ENCODE measurements at places on chromosomes 3 and 15.

GRCh38 chr3:110589341-110589740 is 482.3 kb upstream of the NECTIN3 start:
- DNase-seq: no peak

GRCh38 chr3:137204409-137204808 is 246.6 kb downstream of the IL20RB start:
- DNase-seq: no peak

GRCh38 chr15:93703092-93703739 is 528.1 kb upstream of the MCTP2 start:
- no peak for DNase-seq

DNA sequence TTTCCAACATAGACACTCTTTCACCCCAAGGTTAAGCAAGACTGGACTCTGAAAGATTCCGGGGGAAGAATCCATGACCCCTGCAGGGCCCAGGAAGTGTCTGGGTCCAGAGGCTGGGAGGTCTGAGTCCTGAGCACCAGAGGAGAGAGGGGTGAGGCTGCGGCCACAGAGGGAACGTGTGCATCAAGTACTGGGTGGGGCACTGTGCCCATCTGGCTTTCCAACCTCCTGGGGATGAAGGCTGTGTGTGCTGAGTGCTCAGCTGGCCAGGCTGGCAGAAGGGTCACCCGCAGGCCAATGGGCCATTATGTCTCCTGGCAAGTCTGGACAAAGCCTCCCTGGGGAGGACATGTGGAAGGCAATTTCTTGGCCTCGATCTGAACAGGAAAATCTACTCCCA is 3.3 kb downstream of the CHRNA3 start:
- DNase-seq: no peak

- no peak for DNase-seq
Observed at GRCh38 chr15:70477750-70478250, 285.6 kb downstream of the UACA start.

DNA sequence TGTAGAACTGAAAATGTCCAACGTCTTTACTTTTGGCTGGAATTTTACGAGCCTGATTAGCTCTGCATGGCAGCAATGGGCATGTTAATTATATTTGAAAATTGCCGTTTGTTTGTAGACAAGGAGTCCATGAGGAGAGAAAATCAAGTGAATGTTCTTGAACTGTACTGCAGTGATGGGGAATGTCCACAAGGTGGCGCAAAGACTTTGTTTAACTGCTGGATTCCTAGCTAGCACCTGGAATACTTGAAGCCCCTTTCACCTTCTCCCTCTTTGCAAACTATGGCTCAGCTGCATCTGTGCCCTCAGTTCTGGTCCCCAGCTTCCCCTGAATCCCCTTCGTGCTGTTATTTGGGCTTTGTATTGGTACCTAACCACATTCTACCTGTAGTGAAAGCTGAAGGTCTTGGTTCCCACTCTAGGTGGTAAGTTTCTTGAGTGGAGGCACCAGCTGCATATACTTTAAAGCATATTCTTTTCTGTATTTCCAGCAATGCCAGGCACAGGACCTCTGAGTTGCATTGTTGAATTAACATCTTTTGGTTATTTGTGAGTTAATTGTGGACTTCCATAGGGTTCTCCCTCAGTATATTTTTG is 25.3 kb downstream of the EXOG start:
- peak; percentile 31 for DNase-seq

DNA sequence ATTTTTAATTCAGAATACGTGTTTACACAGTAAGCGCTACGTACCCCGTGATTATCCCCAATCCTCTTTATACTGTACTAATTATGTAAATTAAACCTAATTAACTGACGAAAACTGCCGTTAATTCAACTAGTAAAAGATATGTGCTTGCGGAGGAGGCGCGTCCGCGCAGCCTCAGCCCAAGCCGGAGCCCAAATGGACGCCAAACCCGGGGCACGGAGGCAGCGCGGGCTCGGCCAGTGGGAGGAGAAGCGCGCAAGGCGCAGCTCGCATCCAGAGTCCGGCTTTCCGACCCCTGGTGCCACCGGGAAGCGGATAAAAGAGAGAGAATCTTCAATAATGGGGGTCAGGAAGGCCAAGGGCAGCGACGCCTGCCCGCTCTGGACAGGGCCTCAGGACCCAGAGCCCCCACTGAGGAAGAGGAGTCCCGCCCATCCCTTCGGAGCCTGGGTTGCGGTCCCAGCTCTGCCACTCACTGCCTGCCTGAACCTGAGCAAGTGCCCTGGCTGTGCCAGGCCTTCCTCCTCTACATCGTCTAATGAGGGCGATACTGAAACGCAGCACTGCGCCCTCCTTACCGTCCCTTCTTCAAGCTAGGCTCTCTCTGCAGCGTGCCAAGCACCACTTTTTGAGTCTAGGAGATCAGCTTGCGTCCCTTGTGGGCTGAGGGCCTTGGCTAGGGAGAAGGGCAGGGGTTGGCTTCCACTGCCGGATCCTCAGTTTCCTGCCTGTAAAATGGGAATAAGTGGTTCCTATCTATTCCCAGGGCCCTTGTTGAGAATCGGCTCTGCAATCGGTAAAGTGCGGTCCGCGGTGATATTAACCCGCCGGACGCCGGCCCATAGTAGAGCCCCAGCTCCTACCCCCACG is 5.0 kb upstream of the SKOR1 start:
- no peak for DNase-seq

DNA sequence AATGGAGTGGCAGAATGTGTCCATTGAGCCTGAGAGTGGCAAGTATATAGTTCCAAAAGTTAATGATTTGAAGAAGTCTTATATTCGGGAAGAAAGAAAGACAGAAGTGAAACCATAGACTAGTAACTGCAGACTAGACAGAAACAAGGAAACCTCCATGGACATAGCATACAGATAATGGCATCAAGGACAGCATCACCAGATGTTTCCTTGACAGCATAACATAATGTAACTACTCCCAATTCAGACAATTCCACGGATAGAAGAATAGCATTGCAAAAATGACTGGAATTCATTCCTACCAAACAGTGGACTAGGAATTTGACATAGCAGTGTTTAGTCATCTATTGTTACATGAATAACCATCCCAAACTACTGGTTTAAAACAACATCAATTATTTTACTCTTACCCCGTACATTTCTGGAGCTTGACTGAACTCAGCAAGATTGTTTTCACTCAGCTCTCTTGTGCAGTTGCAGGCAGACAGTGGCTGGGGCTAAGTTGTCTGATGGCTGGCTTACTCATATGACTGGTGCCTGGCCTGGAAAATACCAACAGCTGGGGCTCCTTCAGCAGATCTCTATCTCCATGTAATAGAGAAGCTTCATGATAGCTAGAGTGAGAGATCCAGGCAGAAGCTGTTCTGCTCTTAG is 109.7 kb upstream of the GADL1 start:
- no peak for DNase-seq

- no peak for DNase-seq
Observed at GRCh38 chr3:21020043-21020442, 731.0 kb downstream of the ZNF385D start.

- DNase-seq: no peak
Observed at GRCh38 chr3:140545756-140546155, 132.1 kb upstream of the TRIM42 start.

- no peak for DNase-seq
Observed at GRCh38 chr15:64263567-64263966, 92.4 kb downstream of the CSNK1G1 start.

DNA sequence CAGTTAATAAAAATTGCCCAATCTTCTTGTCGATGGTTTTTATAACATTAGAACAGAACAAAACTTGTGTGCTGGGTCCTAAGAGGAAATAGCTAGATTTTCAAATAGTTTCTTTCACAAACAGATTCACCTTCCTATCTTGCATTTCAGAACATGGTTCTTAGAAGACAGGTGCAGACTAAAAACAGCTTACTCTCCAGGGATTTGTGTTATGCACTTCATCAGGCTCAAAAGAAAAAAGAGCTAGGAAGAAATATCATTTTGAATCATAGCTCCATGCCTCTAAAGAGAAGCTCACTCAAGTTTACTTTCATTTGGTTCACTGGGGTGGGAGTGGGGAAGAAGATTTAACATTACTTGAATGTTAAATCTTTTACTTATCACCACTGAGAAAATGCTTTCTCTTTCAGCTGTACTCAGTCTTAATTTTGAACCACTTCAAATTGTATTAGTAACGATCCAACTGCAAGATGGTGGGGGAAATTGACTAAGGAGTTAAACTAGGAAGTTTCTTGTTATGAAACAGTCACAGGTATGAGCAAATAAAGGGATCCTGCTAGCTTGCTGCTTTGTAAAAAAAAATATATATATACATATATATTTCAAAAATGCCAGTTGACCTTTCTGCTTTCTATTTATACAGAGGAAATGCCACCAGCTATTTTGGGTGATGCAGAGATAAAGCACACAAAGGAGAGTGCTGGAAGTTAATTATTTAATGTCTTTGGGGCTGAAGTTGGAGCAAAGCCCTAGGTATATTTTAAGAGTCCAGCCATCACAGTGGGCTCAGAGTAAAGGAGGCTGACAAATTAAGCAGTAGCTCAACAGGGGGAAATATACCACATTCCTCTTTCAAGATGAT is 28.3 kb upstream of the NUDT16 start:
- DNase-seq: no peak

DNA sequence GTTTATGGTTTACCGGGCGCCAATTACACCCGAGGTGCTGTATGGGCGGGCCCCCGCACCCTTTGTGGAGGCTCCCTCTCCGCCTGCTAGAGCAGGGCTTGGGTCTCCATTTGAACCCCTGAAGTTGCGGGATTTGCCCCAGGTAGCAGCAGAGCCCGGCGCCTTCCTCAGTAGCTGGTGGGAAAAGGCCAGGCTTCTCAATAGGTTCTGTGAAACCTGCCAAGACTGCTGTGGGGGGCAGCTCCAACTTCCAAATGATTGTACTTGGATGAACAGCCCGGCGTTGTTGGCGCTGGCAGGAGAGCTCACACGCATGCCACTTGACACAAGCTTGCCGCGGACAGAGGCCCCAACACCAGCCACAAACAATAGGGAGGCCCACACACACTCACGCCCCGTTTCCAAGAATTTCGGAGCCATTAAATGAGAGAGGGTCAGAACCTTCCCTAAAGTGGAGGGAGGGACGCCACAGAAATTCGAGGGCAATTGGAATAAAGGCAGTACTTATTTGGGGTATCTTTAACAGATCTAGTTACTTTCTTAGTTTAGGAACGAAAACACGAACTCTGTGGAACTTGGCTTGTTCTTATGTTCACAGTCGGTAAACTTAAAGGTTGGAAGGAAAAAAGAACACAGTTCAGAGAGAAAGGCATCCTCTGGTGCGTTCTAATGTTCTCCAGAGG is 1.4 kb downstream of the EPHB3 start:
- no peak for DNase-seq

- DNase-seq: no peak
Observed at GRCh38 chr3:115321400-115321805, 174.3 kb upstream of the ZBTB20 start.

DNA sequence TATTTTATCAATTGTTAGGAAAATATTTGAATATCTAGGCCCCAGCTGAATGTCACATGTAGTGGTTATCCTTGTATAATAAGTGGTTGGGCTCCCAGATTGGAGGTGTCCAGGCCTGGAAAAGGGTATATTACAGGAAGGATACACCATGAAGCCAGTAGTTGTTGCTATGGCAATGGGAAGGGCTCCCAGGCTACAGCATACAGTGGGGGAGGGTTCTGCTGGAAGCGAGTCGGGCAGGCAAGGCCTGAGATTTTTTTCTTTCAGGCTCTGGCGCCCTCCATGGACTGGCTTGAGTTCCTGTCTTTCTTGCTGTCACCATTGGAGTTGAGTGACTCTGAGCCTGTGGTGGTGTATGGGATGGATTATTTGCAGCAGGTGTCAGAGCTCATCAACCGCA is 8.9 kb downstream of the ECE2 start:
- DNase-seq: no peak

GRCh38 chr3:71305231-71306206 is 278.0 kb downstream of the FOXP1 start:
- no peak for DNase-seq
